Body of pancreas (tissue), 4 donors: ENCODE measurements at places on chromosomes 4 and X. TPM values are rescaled to one million over a fixed set of nuclear protein-coding genes. Genes with fewer than 3 reads are reported as not detected.

Gene HERC3
- 10.9 TPM for total RNA-seq

Gene ITM2A
- 16.1 TPM for total RNA-seq

Gene ETDB
- not detected for total RNA-seq

Gene MAGIX
- 40.9 TPM for total RNA-seq

Gene ZC4H2
- total RNA-seq: 6.2 TPM

Gene BGN
- 30.7 TPM for total RNA-seq

Gene NXF2
- total RNA-seq: not detected

Gene MUC7
- total RNA-seq: not detected

Gene GABRG1
- total RNA-seq: not detected

Gene RNF150
- 2.3 TPM for total RNA-seq

GRCh38 chr4:163280703-163281519 is 51.5 kb downstream of the NPY1R start:
- DNase-seq: no peak

DNA sequence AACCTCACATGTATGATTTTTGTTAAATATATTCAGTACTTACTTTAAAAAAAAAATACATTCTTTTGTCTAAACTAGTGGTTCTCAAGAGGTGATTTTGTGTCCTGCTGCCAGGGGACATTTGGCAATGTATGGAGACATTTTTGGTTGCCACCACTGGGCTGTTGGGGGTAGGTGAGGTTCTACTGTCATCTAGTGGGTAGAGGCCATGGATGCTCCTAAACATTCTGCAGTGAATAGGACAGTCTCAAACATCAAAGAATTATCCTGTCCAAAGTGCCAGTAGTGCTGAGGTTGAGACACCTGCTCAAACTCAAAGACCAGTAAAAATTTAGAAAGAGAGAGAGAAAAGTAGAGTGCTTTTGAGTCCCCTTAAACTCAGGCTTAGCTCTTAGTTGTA is 32.9 kb upstream of the PGM2 start:
- DNase-seq: peak; percentile 21

GRCh38 chrX:115388879-115389278 is 99.4 kb downstream of the LUZP4 start:
- no peak for DNase-seq

DNA sequence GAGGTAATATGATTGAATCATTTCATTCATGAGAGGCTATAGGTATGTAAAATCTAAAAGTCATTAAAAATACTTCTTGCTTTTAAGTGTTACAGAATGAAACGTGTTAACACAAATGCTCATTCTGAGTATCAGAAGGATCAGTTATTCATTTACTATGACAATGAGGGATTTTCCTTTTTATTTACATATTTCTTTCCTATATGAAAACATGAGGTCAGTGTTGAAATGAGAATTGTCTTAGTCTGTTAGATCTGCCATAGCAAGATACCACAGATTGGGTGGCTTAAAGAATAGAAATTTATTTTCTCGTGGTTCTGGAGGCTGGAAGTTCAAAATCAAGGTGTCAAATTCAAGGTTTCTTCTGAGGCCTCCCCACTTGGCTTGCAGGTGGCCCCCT is 181.2 kb downstream of the ARHGAP10 start:
- DNase-seq: no peak

DNA sequence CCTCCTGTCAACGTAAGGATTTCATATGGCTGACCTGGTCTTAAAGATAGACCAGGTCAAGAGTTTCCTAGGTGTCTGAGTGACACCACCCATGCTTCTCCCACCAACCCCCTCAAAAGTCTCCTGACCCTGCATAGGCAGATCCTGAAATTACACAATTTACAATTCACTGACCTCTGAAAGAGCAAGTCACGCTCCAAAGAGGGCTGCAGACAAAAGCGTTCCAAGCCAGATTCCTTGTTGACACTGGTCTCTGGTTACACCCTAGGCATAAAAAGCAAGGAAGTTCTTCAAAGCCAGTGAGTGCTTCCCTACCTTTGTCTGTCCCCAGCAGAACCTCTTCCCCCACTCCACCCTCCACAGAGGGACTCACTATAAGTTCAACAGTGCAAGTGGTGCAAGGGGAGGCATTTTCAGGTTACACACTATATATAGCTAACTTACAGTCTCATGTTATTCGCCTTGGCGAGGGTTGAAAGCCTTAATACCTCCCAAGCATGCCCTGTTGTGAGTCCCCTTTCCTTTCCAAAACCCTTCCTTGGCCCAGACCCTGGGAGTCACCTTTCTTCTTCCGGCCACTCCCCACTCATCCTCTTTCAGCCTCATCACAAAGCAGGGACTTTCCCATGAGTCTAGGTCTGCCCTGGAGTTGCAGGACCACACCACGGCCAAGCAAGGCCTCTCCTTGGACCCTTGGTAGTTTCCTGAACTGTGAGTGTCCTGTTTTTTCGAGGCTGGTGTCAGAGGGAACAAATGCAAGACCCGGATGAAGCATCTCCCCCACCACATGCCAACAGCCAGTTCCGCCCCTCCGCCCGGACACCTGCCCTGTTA is 58.0 kb upstream of the KLF3 start:
- no peak for DNase-seq

DNA sequence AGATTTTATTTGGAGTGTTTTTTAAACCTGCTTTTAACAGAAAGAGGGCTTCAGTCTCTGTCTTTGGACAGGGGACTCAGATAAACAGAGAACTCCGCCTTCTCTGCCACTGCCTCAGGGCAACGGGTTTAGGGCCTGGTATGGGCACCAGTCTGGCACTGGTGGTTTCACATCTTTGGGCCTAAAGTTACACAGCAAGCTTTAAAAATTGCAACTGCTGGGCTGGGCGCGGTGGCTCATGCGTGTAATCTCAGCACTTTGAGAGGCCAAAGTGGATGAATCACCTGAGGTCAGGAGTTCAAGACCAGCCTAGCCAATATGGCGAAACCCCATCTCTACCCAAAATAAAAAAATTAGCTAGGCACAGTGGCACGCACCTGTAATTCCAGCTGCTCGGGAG is 10.3 kb upstream of the NAT8L start:
- no peak for DNase-seq

- no peak for DNase-seq
These were observed 492 bp upstream of the SLIT2 start for GRCh38 chr4:20251031-20251795.

DNA sequence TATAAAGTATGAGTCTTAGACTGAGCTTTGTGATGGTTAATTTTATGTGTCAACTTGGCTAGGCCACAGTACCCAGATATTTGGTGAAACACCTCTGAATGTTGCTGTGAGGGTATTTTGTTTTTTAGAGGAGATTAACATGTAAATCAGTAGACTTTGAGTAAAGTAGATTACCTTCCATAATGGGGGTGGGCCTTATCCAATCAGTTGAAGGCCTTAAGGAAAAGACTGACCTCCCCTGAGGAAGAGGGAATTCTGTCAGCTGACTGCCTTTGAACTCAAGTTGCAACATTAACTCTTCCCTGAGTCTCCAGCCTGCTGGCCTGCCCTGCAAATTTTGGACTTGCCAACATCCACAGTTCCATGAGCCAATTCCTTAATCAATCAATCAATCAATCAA is 66.0 kb downstream of the PLAC1 start:
- no peak for DNase-seq

DNA sequence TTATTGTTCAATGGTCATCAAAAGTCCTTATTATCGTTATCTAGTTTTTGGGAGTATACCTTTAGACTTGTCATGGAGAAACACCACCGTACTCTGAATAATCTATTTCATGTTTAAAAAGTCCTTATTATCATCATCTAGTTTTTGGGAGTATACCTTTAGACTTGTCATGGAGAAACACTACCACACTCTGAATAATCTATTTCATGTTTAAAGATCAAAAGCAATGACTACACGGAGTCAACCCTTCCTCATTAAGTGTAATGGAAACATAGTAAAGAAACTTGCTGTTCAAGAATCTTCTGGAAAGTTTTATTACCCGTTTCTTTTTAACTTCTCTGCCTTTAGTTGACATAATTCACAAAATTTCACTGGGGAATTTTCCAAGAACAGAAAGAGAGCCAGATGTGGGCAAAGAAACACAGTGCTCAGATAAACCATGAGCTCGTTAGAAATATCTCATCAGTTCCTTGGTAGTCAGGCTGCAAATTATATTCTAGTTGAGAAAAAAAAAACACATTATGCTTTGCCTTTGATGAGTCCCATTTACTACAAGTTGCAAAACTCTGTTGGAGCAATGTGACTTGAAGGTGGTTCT is 158.8 kb downstream of the AFAP1 start:
- no peak for DNase-seq

DNA sequence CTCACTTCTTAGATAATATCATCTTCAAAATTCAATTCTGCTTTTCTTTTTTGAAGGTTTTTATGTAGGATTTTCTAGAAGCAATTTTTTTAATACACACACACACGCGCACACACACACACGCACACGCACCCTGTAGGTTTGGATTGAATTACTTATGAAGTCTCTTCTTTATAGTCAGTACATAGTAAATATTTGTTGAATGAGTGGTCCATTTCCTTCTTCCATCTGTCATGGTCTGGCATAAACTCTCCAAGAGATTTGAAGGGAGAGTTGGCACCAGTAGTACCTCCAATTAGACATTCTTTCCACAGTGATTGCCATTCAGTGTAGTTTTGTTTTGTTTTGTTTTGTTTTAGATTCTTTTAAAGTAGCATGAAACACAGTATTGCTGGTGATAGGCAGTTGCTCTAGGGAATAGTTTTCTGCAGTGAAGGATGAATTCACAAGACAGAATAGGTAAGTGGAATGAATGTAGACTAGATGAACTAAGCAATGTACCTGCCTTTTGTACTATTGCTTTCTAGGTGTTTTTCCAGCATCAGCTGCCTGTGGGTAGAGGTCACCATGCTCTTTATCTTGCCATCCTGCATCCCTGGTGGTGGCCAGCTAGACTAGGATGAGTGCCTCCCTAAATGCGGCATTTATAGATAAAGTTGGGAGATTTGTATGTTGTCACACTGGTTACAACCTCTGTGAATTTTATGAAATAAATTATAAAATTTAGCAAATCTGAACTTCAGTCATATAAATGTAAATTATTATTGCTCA is 20.5 kb downstream of the PDLIM5 start:
- no peak for DNase-seq

DNA sequence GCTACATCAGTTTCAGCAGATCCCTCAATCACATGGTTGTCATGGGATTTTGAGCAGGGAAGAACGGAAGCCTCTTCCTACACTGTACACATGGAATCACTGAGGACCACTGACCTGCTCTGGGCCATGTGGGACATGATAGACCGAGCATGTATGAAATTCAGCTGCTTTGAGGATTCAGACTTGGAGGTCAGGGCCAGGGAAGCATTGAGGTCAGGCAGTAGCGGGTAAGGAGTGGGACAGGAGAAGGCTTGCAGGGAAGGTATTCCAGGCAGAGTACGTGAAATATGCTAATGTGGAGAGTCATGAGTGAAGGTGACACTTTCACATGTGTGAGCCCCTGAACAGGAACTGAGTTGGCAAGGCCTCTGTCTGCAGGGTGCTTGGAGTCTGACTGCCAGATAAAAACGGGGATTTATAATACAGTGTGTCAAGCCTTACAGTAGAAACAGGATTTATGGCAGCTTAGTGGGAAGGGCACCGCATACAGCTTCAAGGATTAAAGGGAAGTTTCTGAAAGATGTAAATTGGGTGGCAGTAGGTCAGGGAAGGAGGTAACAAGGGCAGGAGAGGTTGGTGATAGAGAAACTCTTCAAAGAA is 111.7 kb downstream of the STK32B start:
- DNase-seq: no peak

- DNase-seq: peak; percentile 89
These were observed at the start of gene RADX for GRCh38 chrX:106611679-106612392. TSS of gene RADX (plus strand) at chrX:106611978. CDS start at chrX:106612081, 103 bp downstream.

DNA sequence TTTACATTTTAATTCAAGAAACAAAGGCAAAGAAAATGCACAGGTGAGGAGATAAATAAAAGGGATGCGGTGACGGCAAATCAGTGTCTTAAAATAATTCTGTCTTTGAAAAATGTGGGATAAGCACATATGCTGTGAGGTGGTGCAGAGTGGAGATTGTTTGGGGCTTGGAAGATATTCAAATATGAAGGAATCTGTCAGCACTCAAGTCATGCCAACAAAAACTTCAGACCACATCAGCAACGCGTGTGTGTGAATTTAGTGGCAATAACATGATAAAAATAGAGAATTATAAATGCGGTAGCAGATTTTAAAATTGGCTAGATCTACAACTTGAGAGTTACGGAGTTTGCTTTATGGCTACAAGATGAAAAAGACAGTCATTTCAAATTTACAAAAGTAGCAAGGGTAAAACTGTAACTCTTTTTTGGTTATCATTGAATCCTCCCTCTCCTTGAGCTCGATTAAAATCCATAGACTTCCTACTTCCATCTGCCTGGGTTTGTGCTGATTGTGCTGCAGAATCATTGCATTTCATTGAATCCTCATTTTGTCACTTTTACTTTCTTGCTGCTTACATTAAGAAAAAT is 71.5 kb upstream of the VCX2 start:
- DNase-seq: no peak

GRCh38 chr4:8200302-8200975 is 1.3 kb downstream of the SH3TC1 start:
- peak; percentile 76 for DNase-seq

DNA sequence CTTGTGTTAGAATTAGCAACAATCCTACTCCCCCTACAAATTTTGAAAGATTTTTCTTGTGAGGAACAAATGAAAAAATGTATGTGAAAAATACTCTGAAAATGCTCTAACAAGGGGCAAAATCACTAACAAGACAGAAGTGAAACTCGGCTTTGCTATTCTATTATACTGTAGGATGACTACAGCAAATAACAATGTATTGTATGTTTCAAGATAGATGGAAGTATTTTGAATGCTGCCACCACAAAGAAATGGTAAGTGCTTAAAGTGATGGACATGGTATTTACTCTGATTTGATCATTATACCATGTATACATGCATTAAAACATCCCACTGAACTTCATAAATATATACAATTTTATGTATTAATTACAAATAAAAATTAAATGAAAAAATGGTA is 192.8 kb downstream of the SPOCK3 start:
- DNase-seq: no peak

DNA sequence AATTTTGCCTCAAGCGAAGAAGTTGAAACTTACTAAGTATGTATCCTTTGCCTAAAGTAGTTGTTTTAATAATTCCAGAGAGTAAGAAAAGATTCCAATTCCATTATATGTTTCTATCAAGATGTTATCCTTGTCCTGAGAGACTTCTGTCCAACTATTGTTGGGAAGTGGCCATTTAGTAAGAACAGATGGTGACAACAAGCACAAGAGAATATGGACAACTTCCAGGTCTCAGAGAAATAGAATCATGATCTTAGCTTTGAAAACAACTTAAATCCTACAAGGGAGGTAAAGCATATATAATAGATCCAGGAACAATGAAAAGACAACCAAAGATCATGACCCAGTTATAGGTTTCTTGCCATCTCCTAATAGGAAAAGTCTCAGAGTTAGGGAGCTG is 486.6 kb upstream of the PCDH10 start:
- DNase-seq: no peak

GRCh38 chrX:78548012-78548411 is 111.1 kb downstream of the RTL3 start:
- no peak for DNase-seq

GRCh38 chr4:159105761-159106243 is 2.9 kb downstream of the RAPGEF2 start:
- DNase-seq: peak; percentile 15
